ENCODE measurements at places on chromosomes 6 and 20. TPM values are rescaled to one million over a fixed set of nuclear protein-coding genes. Genes with fewer than 3 reads are reported as not detected.
A peak's percentile ranks its signal among the peaks of the same experiment; 100 is the strongest.

DNA sequence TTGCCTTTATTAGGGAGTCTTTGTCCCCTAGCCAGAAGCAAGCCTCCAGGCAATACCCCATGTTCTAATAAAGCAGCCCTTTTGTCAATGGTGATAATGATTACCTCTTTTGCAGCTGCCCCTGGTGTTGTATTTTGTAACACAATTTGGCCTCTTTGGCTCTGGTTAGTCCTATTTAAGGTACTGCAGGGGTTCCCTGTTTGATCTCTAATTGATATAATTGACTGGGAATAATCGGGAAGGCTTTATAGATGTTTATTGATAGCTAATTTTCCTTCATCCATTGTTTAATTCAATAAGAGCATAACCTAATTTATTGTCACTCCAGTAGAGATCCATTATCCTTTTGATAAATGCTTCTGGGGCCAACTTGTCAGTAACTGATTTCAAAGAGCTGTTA, 537.2 kb downstream of the PKHD1 start:
- no peak for DNase-seq

DNA sequence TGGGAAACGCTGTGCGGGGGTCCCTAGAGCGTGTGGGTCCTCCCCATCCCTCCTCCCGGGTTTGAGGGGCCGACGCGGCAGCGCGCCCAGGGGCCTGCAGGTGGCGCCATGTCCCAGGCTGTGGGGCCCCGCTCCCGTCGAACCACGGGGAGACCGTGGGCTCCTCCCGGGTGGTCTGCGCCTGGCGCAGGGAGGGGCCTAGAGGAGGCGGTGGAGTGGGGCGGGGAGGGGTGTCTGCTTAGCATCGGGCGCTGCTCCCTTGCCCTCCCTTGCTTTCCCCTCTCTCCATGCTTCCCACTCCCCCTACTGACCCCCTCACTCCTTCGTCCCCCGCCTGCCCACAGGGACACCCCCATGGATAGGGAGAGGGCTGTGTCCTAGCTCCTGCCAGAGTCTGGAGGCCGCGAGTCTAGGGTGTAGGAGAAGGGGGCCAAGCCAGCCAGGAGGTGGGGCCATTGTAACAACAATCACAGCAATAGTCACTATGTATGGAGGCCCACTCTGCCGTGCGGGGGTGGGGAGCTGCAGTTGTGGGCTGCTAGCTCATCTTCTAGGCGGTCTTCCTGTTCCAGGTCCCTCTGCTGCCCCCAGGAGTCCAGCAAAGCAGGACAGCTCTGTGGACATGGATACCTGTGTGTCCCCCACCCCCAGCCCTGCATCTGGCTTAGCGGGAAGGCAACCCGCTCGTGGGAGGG, 51.7 kb downstream of the CHMP4B start:
- DNase-seq = no peak

DNA sequence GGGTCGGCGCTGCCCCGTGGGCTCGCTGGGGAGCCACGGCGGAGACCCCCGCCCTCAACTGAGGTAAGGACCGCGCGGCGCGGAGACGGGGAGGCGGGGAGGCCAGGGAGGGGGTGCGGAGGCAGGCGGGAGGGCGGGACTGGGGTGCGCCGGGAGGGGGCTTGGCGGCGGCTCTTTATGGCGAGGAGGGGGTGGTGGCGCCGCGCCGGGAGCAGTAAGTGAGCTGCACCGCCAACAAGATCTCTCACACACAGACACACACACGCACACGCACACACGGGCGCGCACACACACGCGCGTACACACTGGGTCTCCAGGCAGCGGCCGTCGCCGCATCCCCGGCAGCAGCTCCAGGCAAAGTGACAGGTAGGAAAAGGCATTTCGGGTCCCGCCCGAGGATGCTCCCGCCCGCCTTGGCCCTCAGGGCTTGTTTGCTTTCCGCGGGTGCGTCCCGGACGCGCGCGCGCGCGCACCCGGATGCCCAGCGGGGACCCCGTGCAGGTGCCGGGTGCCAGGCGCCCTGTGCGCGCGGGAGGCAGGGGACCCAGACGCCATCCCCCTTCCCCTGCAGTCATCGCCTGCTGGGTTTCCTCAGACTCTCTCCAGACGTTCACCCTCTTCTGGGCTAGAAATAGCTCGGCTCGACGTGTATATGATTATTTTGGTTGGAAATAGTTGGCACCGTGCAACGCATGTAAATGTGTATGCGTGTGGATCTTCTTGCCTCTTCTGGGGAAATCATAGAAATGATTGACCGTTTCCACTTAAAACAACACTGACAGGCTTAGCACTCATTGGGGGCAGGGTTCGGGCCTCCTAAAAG, at the start of gene PLCB4:
TSS of gene PLCB4 (plus strand) at position 247 of the 823 bp plus-strand sequence. CDS start 238,728 bp downstream, outside the sequence.
- no peak for DNase-seq

- DNase-seq = no peak
These were observed 44.5 kb upstream of the EZR start for GRCh38 chr6:158863646-158864045.

DNA sequence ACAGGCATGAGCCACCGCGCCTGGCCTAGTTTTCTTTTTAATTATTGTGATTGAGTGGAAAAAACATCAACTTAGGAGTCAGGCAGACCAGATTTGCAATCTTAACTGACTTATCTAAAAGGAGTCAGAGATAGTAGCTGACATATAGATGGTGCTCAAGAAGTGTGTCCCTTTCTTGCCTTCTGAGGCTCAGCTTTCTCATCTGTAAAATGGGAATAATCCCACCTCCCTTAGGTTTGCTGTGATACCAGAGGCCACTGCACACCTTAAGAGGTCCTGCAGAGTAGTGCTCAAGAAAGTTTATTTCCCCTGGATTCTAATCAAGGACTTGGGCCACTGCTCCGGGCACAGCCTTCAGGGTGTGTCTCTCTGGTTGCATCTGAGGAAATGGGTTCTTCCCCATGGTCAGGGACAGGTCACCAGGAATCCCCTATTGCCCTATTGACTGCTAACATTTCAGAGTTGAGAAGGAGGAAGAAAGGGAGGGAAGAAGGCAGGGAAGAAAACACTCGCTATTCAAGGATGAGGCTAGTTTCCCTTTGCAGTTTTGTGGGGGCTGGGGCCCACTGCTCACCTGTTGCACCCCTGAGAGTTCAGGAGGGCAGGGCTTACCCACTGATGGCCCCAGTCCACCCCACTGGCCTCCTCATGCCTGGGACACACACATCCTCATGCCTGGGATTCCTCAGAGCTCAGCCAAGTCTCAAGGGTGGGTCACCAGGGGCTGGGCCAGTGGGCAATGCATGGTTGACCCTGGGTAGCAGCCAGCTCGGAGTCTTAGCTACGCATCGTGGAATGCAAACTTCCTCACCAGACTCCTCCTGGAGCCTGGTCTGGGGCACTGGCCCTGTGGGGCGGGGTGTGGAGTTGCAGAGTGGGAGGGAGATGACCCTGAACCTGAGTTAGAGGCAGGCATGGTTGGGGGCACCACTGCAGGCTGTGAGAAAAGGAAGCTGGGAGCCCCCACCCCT, 21.2 kb downstream of the C6orf132 start:
- no peak for DNase-seq

- no peak for DNase-seq
These were observed 356.7 kb upstream of the JARID2 start for GRCh38 chr6:14889188-14889587.

GRCh38 chr6:118876198-118876597, 17.8 kb upstream of the ASF1A start:
- no peak for DNase-seq

GRCh38 chr6:124768224-124768623, 194.0 kb upstream of the RNF217 start:
- DNase-seq = no peak

GRCh38 chr20:49457444-49457843, 25.0 kb downstream of the KCNB1 start:
- DNase-seq = no peak

DNA sequence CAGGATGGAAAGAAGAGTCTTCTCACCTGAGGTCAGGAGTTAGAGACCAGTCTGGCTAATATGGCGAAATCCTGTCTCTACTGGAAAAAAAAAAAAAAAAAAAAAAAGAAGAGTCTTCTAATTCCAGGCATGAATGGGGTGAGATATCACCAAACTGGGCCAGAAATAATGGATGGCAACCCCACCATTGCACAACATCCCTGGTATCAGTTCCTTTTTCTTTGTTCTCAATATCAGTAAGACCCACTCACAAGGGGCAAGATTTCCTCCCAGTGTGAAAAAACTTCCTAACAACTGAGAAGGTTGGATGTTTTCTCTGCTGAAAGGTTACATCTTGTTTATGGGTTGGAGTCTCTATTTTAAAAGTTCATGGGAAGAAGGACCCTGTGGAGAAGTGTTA, 23.6 kb upstream of the NR2E1 start:
- DNase-seq = no peak

GRCh38 chr20:37519508-37520418, 1.3 kb upstream of the NNAT start:
- DNase-seq = peak; percentile 88

GRCh38 chr20:6680441-6680840, 87.0 kb upstream of the BMP2 start:
- DNase-seq = no peak

DNA sequence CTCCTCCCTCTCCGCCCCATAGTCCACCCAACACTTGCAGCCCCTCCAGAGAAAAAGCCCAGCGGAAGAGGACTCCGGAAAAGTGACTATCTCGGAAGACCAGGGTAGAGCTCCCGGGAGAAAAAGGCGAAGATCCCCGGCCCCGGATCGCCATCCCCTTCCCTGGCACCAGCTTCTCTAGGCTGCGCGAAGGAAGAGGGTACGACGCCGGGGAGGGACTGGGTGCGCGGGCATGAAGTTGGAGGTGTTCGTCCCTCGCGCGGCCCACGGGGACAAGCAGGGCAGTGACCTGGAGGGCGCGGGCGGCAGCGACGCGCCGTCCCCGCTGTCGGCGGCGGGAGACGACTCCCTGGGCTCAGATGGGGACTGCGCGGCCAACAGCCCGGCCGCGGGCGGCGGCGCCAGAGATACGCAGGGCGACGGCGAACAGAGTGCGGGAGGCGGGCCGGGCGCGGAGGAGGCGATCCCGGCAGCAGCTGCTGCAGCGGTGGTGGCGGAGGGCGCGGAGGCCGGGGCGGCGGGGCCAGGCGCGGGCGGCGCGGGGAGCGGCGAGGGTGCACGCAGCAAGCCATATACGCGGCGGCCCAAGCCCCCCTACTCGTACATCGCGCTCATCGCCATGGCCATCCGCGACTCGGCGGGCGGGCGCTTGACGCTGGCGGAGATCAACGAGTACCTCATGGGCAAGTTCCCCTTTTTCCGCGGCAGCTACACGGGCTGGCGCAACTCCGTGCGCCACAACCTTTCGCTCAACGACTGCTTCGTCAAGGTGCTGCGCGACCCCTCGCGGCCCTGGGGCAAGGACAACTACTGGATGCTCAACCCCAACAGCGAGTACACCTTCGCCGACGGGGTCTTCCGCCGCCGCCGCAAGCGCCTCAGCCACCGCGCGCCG, 822 bp downstream of the FOXQ1 start:
- DNase-seq = no peak

GRCh38 chr6:147397306-147397705, 111.2 kb upstream of the SAMD5 start:
- DNase-seq = no peak

DNA sequence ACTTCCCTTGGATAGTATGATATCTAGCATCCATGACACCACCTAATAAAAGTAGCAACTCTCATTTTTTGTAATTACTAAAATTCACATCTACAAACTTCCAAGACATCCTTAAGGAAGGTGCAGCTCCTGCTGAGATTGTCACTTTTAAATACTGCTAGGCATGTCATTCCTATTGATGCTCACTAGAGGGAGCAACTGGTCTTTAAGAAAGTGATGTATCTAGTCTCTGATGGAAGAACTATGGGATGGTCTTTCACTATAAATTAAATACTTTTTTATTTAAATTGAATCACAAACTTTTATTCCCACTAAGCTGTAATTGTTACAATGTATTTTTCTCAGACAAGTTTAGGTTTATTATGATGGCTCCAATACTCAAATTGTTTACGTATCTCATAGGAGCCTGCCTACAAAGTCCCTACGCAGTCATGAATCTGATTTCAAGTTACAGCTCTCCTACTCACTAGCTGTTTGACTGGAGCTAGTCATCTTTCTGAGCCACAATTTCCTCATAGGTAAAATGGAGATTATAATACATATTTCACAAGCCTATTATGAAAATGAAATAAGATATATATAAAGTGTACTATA, 8.1 kb upstream of the TSPYL1 start:
- no peak for DNase-seq

DNA sequence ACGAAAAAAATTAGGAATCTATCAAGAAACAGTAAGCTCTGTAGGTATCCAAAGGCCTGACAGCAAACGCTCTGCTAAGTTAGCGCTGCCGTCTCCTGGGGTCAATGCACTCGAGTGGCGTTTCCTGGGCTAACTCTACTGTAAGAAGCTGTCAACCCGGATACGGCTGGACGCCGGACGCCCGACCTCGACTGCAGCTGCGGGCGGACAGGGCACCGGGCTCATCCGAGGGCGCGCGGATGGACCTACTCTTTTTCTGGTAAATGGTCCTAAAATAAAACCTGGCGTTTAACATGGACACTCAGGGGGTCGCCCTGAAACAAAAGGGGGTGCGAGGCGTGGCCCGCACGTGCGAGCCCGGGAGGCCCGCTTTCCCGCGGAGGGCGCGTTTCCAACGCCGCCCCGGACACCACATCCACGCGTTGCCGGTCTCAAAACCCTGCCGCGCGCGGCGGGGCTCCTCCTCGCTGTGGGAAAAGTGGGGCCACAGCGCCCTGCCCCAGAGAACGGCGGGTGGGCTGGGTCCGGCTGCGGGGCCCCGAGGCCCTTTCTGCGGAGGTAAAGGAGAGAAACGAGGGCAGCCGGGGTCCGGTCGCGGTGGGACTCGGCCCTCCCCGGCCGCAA, 537 bp downstream of the TCP1 start:
- DNase-seq = no peak

Gene SLC25A27
- 12.9 TPM for total RNA-seq

Gene OLIG3
- total RNA-seq = not detected

Gene DDO
- total RNA-seq = 3.2 TPM

Gene NKAIN2
- 0.42 TPM for total RNA-seq

Gene CSNK2B
- total RNA-seq = 125 TPM

Gene CBLN4
- 0.32 TPM for total RNA-seq

Gene PRSS35
- total RNA-seq = 0.26 TPM

Gene RAET1G
- total RNA-seq = 0.51 TPM

Gene SLC26A8
- total RNA-seq = 0.35 TPM
